GM23248 (cell line): ENCODE measurements at places on chromosomes 7 and 10. TPM values are rescaled to one million over a fixed set of nuclear protein-coding genes. Genes with fewer than 3 reads are reported as not detected.

The BEND7 gene
- 5.8 and 6.4 TPM in 2 replicates for total RNA-seq

- no peak overlapping the region for H3K4me3 ChIP-seq
- H3K36me3 ChIP-seq, result no peaks in the 10 kb centered on the region
- no peak overlapping the region for H3K27ac ChIP-seq
- no peaks in the 10 kb centered on the region for H3K4me1 ChIP-seq
- peak; percentile 17 for DNase-seq
These were observed 1043.2 kb upstream of the C7orf33 start for GRCh38 chr7:147547252-147547897.

The PCDH15 gene
- total RNA-seq, result not detected in 2 replicates

- H3K27me3 ChIP-seq, result no peaks in the 10 kb centered on the region
- H3K4me1 ChIP-seq, result no peaks in the 10 kb centered on the region
- no peak within 1 kb of the TSS for H3K27ac ChIP-seq
These were observed at the start of gene CNNM1 for GRCh38 chr10:99329304-99329553. Gene CNNM1 (plus strand): TSS chr10:99329356. CDS start chr10:99329388, 32 bp downstream.

DNA sequence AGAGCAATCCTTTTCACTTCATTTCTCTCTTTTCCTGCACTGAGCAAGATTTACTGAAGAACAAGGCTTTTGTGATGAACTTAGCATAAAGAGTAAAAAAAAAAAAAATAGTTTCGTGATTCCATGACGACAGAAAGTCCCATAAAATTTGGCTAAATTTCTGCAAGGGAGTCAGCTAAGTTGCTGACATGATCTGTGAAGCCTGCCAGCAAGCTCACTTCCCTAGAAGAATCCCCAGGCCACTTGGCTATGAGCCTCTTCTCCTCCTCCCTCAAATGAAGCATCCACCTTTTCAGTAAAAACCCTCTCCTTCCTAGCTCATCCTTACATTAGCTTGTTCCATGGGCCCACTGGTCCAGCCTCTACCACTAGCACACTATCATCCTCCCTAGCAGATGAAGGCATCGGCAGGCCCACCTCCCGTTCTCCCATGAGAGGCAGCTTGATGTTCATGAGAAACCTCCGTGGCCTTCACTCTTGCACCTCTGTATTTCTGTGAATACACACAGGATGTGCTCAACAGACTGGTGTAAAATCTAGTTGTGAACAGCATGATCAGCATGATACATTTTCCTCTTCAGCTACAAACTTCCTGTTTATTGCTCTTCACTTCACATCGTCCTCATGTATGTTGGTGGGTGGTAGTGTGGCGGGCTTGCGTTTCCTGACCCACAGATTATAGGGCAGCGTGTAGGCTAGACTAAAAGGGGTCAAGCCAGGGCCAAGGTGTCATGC lies 30.9 kb downstream of the GIMAP8 start:
- H3K27ac ChIP-seq, result no peak overlapping the region
- no peak for DNase-seq
- no peaks in the 10 kb centered on the region for H3K27me3 ChIP-seq
- no peaks in the 10 kb centered on the region for H3K36me3 ChIP-seq
- no peaks in the 10 kb centered on the region for H3K4me1 ChIP-seq
- no peak overlapping the region for H3K4me3 ChIP-seq

The MLXIPL gene
- not detected in 2 replicates for total RNA-seq

DNA sequence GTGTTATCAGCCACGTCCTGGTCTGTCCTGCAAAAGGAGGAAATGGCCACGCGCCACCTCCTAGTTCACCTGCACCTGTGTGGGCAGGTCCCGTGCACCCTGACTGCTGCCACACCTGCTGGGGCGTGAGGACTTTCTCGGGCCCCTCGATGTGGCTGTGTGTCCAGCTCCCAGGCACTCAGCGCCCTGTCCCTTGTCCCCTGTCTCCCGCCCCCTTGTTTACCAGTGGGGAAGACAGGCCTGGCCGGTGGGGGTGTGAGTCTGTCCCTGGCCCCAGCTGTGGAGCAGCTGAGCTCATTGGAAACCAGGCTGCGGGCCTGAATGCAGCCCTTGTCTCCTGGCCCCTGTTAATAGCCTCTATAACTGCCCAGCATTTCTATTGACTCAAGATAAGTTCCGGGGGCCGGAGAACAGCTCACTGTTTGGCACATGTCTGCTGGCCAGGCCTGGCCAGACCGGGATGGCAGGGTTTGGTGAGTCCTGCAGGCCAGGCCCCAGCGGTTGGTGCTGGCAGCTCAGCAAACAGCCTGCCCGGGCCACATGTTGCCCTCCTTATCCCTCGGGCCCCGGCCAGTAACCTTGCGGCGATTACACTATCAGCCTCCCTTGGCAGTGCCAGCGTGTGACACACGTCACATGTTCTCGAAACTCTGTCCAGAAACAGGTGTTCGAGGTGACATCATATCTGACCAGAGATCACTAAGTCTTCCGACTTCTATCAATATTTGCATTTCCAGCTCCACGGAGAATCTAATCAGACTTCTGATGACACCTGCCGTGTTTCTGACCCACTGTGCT lies 52.1 kb downstream of the FOXL3 start:
- no peaks in the 10 kb centered on the region for H3K4me1 ChIP-seq
- H3K4me3 ChIP-seq, result no peak overlapping the region
- DNase-seq, result no peak
- peaks cover 18% of the 10 kb centered on the region; the same call in 1 of the 2 replicates for H3K27me3 ChIP-seq

The COL28A1 gene
- not detected in 2 replicates for total RNA-seq

The GIMAP6 gene
- total RNA-seq, result not detected in 2 replicates

The CDK1 gene
- total RNA-seq, result 33.5 and 40.5 TPM in 2 replicates

- DNase-seq, result peak; percentile 86
- no peaks in the 10 kb centered on the region for H3K36me3 ChIP-seq
- H3K4me1 ChIP-seq, result peaks cover 21% of the 10 kb centered on the region
- no peak overlapping the region for H3K27ac ChIP-seq
These were observed 185.7 kb upstream of the ADO start for GRCh38 chr10:62618576-62619412.

DNA sequence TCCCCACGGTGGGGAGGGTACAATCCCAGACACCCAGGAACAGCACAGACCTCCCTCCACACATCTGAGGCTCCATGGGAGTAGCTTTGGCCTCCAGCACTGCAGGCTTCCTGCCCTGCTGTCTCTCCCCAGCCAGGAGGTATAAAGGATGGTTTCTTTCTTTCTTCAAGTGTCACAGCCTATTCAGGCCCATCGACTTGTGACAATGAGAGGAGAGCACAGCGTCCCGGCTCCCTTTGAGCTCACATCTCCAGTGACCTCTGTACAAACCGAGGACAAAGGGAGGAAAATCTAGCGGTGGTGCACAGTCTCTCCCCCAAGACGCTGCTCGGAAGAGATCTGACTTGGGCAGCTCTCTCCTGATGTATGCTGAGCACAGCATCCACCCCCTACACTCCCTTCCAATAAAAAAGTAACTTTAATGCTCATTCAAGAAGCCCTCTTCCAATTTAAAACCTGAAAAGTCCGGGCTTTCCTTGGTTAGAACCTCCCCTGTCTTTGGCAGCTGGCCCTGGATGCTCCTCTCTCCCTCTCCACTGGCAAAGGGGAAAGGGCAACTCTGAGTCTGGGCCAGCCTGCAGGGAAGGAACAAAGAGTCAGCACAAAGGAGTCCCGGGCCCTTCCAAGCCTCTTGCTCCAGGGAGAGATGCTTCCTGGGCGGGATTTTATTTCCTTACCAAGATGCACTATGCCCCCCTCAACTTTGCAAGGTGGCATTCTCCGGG lies 18.0 kb downstream of the CHST15 start:
- no peaks in the 10 kb centered on the region for H3K4me1 ChIP-seq
- no peak for DNase-seq
- no peak overlapping the region for H3K4me3 ChIP-seq

DNA sequence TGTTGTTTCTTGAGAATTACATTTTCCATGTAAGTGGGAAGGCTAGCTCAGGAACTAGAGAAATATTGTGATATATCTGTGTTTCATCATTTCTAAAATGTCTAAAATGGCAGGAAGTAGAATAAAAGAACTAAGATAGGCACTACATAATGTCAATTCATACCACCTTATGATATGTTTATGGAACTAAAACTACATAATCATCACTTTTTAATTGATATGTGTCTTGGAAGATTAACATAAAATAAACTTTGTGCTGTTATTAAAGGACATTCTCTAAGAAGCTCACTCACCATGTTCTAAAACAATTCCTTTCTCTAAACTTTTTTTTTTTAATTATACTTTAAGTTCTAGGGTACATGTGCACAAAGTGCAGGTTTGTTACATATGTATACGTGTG lies 83.5 kb upstream of the TAS2R16 start:
- no peak for DNase-seq
- no peaks in the 10 kb centered on the region for H3K36me3 ChIP-seq
- H3K4me1 ChIP-seq, result no peaks in the 10 kb centered on the region

The FGFR2 gene
- total RNA-seq, result not detected in 2 replicates

DNA sequence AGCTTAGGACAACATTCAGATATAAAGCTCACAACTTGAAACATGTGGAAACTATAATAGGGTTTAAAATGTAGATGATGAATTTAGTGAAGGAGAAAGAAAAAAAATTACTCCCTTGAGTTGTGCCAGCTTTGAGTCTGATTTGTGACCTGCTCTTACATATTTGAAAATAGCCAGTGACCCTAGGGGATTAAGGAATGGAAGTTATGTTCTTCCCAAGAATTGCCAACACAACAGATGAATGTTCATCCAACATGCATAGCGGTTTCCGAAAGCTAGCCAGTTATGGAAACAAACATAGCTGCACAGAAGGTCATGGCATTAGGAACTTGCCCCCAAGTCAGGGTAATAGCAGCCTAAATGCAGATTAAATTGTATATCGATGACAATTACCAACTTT lies 10.8 kb downstream of the TMEM196 start:
- DNase-seq, result no peak
- H3K36me3 ChIP-seq, result no peaks in the 10 kb centered on the region
- H3K4me3 ChIP-seq, result no peak overlapping the region
- no peak overlapping the region for H3K27ac ChIP-seq
- 0 out of 2 replicates have a peak, but pooled peaks cover 5% of the 10 kb centered on the region for H3K27me3 ChIP-seq

DNA sequence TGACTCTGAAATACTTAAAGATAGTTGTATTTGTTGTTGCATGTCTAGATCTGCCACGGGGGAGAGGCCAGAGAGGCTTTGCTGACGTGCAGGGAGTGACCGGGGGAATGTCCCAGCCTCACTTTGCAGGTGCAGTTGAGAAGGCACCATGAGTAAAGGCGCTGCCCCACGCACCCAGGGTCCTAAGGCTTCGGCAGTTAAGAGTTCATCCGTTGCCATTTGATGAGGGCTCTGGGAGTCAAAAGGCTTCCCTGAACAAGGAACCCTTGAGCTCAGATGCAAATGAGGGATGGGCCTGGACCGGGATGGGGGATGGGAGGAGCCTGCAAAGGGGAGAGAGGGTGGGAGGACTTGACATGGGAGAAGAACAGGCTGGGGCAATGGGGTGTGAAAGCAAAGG lies 20.4 kb downstream of the PPP2R2D start:
- H3K4me1 ChIP-seq, result no peaks in the 10 kb centered on the region
- no peak for DNase-seq
- no peak overlapping the region for H3K4me3 ChIP-seq
- H3K27ac ChIP-seq, result no peak overlapping the region
- no peaks in the 10 kb centered on the region for H3K27me3 ChIP-seq
- no peaks in the 10 kb centered on the region for H3K36me3 ChIP-seq

- peak overlapping the region; percentile 65 for H3K4me3 ChIP-seq
- peak overlapping the region; percentile 99 for H3K27ac ChIP-seq
- peaks cover 55% of the 10 kb centered on the region for H3K4me1 ChIP-seq
- no peaks in the 10 kb centered on the region for H3K36me3 ChIP-seq
- peak; percentile 94 for DNase-seq
These were observed 7.9 kb downstream of the ESYT2 start for GRCh38 chr7:158821171-158822031.

GRCh38 chr10:129755158-129755591 lies 208.9 kb downstream of the EBF3 start:
- H3K27ac ChIP-seq, result no peak overlapping the region
- H3K36me3 ChIP-seq, result no peaks in the 10 kb centered on the region
- H3K4me3 ChIP-seq, result no peak overlapping the region
- H3K4me1 ChIP-seq, result 0 out of 2 replicates have a peak, but pooled peaks cover 4% of the 10 kb centered on the region

DNA sequence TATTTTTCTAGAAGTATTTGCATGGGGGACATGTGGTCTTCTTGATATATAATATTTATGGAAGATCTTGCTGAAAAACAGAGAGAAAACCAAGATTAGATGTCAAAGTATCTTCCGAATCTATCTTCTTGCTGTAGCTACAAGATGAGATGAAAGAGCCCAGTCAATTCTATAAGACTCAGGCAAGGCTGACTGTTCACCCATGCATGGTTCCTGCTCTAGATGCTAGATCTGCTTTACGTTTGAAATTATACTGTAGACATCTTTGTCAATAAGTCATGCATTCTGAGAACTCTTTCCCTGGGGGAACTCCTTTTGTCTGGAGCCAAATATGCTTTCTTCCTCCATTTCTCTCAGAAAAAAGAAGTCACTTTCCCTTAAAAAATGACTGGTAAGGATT lies 1292.0 kb downstream of the XPNPEP1 start:
- no peak overlapping the region for H3K27ac ChIP-seq
- no peak overlapping the region for H3K4me3 ChIP-seq
- H3K27me3 ChIP-seq, result no peaks in the 10 kb centered on the region
- H3K36me3 ChIP-seq, result no peaks in the 10 kb centered on the region

- no peaks in the 10 kb centered on the region for H3K27me3 ChIP-seq
- no peaks in the 10 kb centered on the region for H3K36me3 ChIP-seq
- no peak for DNase-seq
- no peak overlapping the region for H3K4me3 ChIP-seq
- no peaks in the 10 kb centered on the region for H3K4me1 ChIP-seq
These were observed 14.8 kb upstream of the CHST12 start for GRCh38 chr7:2388637-2388954.

The OR9A2 gene
- not detected in 2 replicates for total RNA-seq

The LRWD1 gene
- total RNA-seq, result 18.3 and 21.8 TPM in 2 replicates

The MTERF1 gene
- total RNA-seq, result 4.0 and 7.1 TPM in 2 replicates

DNA sequence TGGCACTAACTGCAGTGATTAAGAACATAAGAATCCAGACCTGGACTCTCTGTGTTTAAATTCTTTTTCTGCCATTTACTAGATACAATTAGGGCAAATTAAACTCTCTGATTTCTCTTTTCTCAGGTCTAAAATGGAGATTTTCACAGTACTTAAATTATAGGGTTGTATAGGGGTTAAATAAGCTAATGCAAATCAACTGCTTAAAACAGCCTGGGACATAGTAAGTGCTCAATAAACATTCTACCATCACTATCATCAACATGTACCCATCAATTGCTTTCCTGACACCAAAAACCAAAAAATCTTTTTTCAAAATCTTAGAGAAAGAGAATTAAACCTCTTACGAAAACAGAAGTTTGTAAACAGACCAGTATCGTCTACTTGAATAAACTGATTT lies 4.5 kb downstream of the ZNF800 start:
- peaks cover 48% of the 10 kb centered on the region for H3K36me3 ChIP-seq
- peaks cover 32% of the 10 kb centered on the region for H3K4me1 ChIP-seq
- no peak overlapping the region for H3K27ac ChIP-seq

- no peak overlapping the region for H3K4me3 ChIP-seq
- H3K4me1 ChIP-seq, result no peaks in the 10 kb centered on the region
- peaks cover 35% of the 10 kb centered on the region for H3K27me3 ChIP-seq
- no peaks in the 10 kb centered on the region for H3K36me3 ChIP-seq
- peak; percentile 59 for DNase-seq
- H3K27ac ChIP-seq, result no peak overlapping the region
These were observed 17.7 kb downstream of the FRG2B start for GRCh38 chr10:133608855-133609254.

- no peaks in the 10 kb centered on the region for H3K27me3 ChIP-seq
- H3K4me1 ChIP-seq, result peaks cover 14% of the 10 kb centered on the region
- no peak overlapping the region for H3K27ac ChIP-seq
- no peaks in the 10 kb centered on the region for H3K36me3 ChIP-seq
- no peak overlapping the region for H3K4me3 ChIP-seq
- no peak for DNase-seq
These were observed 183.7 kb upstream of the KLF6 start for GRCh38 chr10:3968727-3969126.

The ALKBH4 gene
- 16.3 and 17.8 TPM in 2 replicates for total RNA-seq

The SORBS1 gene
- total RNA-seq, result 0.13 and 1.2 TPM in 2 replicates
